Caudate nucleus (tissue), 63 donors: ENCODE measurements at places on chromosomes 7 and 10.

DNA sequence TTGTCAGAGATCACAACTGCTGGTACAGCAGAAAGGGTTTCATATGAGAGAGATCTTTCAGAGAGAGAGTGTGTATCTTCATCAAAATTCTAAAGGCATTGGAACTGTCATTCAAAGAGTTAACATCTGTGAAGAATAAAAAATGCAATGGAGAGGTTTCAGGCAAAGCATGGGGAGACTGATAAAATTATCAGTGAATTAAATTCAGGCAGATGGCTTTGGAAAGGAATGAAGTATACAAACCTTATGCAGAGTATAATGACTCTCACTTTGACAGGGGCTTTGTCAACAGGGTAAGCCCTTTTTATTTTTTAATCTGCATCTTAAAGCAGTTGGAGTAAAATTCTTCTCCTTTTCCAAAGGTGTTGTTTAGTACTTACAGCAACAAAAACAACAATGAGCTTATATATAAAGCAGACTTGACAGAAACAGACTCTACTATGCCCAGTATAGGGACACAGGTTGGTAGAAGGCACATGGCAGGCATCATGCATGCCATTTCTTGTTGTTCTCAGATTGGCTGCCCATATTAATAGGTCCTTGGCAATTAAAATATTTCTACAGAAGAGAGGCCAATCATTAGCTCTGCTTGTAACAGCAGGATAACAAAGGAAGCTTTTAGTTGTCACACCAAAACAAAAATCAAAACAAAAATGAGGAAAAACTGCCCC is 54.9 kb upstream of the NXPH1 start:
- no peak for DNase-seq

- no peak for DNase-seq
These were observed 61.5 kb downstream of the GNA12 start for GRCh38 chr7:2782565-2782964.

- DNase-seq, result no peak
These were observed 422 bp downstream of the AP1S1 start for GRCh38 chr7:101154693-101155102.

DNA sequence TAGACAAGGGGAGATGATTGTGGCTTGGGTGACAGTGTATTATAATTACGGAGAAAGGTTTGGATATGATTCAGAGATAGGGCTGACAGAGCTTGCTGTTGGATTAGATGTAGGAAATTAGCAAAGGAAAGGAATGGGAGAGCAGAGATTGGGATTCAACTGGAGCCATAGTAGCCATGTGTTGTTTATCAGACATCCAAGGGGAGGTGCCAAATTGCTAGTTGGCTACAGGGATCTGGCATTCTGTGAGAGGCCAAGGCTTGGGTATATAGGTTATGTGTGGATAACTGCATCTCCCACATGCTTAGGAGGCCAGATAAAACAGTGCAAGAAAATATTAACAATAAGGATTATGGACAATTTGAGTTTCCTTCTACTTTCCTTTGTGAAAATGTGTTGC is 34.9 kb downstream of the CSGALNACT2 start:
- no peak for DNase-seq

DNA sequence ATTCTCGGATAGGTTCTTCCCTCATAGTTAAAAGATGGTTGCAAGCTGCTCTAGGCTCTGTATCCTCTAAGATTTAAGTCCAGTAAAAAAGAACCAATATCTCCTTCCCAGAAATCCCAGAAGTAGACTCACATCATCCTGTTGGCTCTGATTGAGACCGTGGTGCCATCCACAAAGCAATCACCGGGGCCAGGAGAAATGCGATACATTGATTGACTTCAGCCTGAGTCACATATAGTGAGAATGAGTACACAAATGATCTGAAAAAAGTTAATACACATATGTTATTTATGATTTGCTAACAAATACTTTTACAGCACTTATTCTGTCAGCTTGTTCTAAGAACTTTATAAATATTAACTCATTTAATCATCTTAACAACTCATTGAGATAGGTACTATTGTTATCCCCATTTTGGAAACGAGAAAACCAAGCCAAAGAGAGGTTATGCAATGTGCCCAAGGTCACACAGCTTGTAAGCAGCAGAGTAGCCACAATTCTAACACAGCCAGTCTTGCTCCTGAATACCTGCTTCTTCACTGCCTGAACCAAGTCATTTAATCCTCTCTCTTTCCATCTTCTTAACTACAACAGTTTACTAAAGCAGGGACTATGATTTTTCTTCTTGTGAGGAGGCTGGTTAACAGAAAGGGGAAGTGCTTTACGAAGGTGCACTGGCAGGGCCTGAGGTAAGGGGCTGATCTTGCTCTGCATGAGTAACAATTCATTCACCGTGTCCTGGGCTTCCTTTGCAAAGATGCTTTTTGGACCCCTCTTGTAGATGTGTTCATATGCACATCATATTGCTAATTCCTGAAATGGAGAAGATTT is 177.0 kb downstream of the REEP3 start:
- no peak for DNase-seq

- no peak for DNase-seq
These were observed 527.3 kb downstream of the ZNF33B start for GRCh38 chr10:42111076-42111475.

GRCh38 chr10:7696545-7696944 is 6.6 kb upstream of the ITIH2 start:
- no peak for DNase-seq

DNA sequence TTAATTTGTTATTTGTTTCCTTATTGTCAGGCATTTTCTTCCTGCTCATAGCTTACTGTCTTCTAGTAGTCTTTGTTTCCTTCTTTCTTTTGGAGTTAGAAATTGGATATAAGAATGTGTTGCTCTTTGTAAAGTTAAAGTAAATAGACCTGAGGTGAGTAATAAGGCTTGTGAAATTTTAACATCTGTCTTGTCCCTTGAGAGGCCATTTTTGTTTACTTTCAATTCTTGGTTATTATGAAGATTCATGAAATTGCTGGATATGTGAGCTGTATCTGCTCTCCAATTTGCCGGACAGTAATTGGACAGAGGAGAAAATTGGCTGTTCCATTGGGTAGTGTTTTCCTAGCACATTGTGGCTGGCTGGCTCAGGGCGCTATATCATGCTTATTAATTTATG is 260.7 kb downstream of the EXOC4 start:
- DNase-seq, result no peak

- DNase-seq, result no peak
These were observed 12.0 kb downstream of the EEPD1 start for GRCh38 chr7:36165059-36165458.

GRCh38 chr7:154480817-154481216 is 428.6 kb downstream of the DPP6 start:
- no peak for DNase-seq

- DNase-seq, result no peak
These were observed 328.7 kb downstream of the ARL4A start for GRCh38 chr7:13016036-13016581.

DNA sequence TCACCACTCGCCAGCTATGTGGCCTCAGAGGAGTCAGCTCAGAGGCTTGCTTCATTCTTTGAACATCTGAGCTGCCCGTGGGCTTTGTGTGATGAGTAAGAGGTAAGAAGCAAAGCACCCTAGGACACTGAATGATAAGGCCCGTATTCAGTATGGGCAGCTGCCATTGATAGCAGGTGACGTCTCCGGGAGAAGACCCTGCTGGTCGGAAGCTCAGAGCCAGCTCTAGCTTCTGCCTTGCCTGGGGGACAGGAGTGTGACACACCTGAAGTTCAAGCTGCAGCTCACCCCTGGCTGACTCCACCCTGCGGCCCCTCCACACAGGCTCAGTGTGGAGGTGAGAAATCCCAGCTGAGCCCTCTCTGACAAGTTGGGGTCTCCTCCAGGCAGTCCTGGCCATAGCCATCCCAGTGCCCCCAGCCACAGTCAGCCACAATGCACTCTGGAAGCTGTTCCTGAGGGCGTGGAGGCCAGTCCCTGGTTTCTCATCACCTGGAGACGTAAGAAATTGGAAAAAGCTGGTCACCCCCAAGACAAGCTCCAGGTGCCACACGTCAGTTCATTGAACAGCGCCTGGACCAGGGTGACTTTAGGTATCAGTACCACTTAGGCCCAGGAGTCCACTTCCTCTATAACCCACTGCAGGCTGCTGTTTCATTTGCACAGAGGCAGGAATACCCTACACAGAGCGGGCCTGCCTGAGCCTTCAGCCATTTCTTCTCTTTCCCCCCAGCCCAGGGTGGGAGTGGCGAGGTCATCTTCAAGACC is 164.9 kb upstream of the RHEB start:
- DNase-seq, result no peak

GRCh38 chr10:12656518-12657142 is 307.3 kb downstream of the CAMK1D start:
- no peak for DNase-seq

- no peak for DNase-seq
These were observed 210.9 kb upstream of the VSTM2A start for GRCh38 chr7:54331311-54331710.

GRCh38 chr7:22060863-22061262 is 115.2 kb upstream of the CDCA7L start:
- DNase-seq, result no peak

GRCh38 chr10:86194684-86195083 is 171.9 kb downstream of the GRID1 start:
- no peak for DNase-seq

- DNase-seq, result no peak
These were observed 42.5 kb upstream of the ZNF438 start for GRCh38 chr10:31073996-31074721.

- DNase-seq, result peak; percentile 49
These were observed 110.4 kb downstream of the PON1 start for GRCh38 chr7:95213809-95214492.
